ENCODE measurements at places on chromosomes 5 and 9.

DNA sequence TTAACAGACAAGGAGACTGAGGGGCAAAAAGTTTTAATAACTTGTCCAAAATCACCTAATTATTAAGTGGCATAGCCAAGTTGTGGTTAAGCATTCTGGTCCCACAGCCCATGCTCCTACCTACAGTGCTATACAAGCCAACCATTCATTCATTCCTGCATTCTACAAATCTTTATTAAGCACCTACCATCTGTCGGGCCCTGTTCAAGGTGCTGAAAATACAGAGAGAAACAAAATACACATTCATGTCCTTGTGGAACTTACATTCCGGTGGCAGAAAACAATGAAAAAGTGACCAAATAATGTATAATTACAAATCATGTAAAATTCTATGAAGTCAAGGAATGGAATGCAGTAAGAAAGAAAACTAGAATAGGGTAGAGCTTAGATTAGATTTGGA, 27.8 kb upstream of the CDH6 start:
- no peak for DNase-seq

GRCh38 chr9:134316449-134317160, 9.7 kb upstream of the RXRA start:
- no peak for DNase-seq

GRCh38 chr9:120792898-120793765, at the start of gene FBXW2:
FBXW2 (minus strand) TSS chr9:120793416; CDS start chr9:120788258, 5,158 bp downstream.
- peak; percentile 90 for DNase-seq

DNA sequence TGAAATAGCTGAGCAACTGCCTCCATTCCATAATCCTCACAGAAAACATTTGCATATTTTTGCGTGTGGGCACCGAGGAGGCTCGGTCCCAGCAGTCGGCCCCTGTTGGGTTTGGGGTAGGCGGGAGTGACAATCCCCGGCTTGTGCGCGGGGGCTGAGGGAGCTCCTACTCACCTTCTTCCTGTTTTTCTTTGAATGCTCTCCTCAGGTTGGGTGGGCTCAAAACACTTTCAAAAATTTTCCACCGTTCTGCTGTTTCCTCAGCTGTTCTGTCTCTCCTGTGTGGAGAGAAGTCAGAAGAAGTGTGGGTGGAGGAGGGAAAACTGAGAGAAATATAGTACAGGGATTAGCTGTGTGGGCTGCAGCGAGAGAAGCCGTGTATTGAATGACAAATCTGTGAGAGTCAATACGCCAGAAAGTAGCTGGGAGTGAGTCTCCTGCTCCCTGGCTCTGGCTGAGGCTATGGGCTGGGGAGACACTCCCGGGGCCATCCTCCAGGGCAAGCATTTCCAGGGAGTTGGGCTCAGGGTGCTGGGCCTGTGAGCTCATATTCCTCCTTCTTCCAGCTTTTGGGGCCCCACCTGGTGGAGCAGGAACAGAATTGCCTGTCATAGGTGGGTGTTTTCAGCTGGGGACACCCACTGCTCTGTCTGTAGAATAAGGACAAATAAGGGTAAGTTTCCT, 84.7 kb downstream of the CMYA5 start:
- no peak for DNase-seq

- DNase-seq = no peak
Observed at GRCh38 chr9:91219557-91219956, 142.2 kb downstream of the AUH start.

- DNase-seq = no peak
Observed at GRCh38 chr9:15115041-15115440, 192.0 kb downstream of the TTC39B start.

DNA sequence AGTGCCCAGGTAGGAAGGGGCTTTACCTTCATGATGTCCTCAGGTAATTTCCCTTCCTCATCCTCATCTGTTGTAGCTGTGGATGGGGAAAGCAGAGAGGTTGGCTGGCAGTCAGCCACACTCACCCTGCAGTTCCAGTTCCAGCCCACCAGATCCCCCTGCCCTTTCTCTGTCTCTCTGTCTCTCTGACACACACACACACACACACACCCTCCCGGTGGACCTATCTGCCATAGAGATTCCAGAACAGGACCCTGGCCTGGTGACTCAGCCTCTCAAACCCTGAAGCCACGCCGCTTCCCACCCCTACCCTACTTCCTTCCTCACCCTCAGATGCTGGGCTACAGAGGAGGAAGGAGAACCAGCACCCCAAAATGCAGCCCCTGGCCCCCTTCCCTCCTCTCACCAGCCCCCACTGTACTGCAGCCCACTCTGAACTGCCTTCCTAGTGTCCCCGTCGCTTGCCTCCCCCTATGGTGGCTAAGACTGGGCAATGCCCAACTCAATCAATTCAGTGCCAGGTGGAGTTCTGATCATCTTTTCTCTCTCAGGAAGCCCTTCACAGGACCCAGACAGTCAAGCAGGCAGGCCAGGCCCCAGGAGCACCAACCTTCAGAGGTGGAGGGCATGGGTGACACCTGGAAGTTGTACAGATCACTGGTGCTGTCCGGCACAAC, 4.8 kb downstream of the IRF1 start:
- no peak for DNase-seq

DNA sequence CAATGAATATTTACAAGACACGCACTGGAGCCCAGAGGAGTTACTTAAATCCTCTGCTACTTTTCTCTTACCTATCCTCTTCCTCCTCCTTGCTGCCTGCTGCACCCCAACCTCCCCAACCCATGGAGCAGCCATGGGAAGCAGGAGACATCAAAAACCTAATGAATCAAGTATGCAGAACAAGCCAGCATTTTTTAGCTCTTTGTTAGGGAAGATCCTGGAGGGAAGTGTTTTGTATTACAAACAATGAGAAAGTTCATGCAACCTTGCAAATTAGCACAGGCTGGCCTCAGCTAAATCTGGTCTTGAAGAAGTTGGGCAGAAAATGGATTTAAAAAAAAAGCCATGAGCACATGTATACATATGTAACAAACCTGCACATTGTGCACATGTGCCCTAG, 498.8 kb downstream of the KIF4B start:
- no peak for DNase-seq

- no peak for DNase-seq
Observed at GRCh38 chr5:88557131-88557530, 288.5 kb upstream of the TMEM161B start.

- no peak for DNase-seq
Observed at GRCh38 chr5:120055858-120056257, 408.2 kb upstream of the PRR16 start.

DNA sequence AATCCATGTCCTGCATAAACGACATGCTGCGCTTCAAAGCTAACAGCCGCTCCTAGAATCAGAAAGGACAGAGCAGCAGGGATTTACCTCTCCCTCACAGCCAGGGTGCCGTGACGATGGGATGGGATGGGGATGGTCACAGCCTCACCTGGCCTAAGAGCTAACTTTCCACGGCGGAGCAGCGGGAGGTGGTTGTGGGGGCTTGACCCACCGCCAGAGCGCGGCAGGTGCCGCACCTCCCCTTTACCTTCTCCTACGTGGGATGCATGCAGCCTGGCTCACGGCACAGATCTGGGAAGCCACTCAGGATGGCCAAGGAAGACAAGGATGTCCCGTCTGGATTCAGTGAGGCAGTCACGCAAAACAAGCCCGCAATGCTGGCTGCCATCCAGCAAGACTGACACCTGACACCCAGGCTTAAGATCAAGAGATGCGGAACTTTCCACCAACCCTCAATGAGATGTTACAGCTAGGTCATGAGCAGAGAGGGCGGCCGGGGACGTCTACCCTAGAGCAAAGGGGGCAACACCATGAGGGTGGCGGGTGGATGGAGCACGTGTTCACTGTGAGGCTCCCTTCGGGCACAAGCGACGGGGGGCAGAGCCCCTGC, 5.8 kb downstream of the BRD9 start:
- no peak for DNase-seq

DNA sequence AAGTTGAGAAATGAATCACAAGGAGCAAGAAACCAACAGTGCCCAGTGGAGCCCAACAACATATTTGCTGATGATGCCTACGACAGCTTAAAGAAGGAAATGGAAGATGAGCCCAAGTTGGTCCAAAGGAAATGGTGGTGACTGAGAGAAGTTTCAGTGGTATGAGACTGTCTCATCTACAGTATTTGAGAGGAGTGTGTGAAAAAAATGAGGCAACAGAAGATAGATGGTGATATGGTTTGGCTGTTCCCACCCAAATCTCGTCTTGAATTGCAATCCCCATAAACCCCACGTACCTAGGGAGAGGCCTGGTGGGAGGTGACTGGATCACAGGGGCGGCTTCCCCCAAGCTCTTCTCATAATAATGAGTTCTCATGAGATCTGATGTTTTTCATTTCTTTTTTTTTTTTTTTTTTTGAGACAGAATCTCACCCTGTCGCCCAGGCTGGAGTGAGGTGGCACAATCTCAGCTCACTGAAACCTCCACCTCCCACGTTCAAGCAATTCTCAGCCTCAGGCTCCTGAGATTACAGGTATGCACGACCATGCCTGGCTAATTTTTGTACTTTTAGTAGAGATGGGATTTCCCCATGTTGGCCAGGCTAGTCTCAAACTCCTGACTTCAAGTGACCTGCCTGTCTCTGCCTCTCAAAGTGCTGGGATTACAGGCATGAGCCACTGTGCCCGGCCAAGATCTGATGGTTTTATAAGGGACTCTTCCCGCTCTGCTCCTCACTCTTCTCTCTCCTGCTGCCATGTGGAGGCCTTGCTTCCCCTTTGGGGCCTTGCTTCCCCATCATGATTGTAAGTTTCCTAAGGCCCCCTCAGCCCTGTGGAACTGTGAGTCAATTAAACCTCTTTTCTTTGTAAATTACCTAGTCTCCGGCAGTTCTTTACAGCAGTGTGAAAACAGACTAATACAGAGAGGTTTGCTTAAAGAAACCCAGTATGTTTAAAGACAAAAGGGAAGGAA, 30.2 kb downstream of the EFCAB9 start:
- no peak for DNase-seq

DNA sequence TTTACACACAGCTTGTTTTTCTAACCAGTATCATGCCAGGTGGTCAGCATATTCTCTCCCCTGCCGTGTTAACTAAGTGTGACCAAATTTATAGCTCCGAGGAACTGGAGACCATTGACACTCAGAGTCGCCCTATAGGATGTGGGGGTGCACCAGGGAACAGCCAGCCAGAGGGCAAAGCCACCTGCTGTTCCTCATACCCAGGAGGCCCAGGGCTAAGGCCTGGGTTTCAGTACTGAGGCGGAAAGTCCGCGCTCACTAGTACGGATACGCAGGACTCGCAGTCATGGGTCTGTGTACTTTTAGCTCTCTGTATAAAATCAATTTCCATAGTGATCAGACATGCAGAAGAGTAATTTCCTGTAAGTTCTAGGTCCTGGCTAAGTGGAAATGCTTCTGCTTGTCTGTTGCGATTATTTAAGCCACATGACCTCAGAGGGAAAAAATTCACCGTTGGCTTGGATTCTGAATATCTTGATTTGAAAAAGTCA, 247.0 kb downstream of the AOPEP start:
- DNase-seq = no peak

- DNase-seq = no peak
Observed at GRCh38 chr5:117203584-117203983, 629.0 kb upstream of the SEMA6A start.

- DNase-seq = no peak
Observed at GRCh38 chr5:74446725-74447241, 193.7 kb downstream of the ENC1 start.

DNA sequence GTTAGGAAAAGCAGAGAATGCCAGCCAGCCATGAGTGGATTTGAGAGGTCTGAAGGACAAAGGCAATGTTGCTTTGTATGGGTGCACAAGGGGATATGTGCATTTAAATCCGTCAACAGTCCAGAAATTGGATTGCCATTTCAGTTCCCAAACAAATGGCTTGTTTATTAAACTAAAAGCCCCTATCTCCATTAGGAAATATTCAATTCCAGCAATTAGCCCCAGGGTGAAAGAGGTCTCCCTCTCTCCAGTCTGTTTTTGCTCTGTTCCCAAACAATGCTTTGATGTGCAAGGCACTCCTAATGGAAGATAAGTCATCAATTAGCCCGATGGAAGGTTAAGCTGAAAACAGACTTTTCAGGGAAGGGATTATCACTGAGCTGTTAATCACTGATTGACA, 101.3 kb downstream of the C9orf152 start:
- no peak for DNase-seq

- DNase-seq = no peak
Observed at GRCh38 chr5:41199660-41200059, 13.7 kb downstream of the C6 start.

DNA sequence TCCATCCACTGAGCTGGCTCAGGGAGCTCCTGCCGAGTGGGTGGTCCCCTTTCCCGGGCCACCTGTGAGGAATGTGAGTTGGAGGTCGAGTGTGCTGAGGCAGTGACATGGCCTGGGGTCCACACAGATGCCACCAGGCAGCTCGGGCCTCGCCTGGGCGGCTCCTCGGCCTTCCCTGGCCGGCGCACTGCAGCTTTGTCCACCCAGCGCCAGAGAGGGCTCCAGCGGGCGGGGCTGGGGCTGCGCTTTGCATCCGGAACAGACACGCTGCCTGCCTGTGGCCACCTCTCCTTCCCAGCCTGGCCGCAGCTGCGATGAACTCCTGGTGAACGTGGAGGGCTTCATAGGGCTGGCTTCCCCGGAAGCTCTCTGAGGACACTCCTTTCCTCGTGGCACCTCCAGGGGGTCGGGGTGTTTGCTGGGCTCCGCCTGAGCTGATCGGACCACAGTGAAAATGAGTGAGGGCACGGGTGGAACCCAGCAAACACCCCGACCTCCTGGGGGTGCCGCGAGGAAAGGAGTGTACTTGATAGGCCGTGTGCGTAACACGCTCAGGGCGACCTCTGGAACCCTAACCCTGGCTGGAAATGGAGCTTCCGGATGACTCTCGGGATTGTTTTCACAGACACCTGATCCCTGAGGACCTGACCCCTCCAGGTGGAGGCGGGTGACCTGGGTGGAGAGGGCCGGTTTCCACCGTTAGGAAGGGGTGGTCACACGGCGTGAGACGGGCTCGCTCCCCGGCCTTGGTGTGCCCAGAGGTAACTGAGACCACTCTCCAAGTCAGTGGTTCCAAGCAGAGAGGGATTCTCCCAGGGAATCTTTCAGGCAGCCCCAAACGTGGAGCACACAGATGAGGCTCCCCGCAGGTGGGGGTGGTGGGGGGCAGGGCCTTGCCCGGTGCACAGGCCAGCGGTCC, 31.8 kb upstream of the RXRA start:
- no peak for DNase-seq

- DNase-seq = no peak
Observed at GRCh38 chr5:172453986-172454357, 353 bp downstream of the SH3PXD2B start.

DNA sequence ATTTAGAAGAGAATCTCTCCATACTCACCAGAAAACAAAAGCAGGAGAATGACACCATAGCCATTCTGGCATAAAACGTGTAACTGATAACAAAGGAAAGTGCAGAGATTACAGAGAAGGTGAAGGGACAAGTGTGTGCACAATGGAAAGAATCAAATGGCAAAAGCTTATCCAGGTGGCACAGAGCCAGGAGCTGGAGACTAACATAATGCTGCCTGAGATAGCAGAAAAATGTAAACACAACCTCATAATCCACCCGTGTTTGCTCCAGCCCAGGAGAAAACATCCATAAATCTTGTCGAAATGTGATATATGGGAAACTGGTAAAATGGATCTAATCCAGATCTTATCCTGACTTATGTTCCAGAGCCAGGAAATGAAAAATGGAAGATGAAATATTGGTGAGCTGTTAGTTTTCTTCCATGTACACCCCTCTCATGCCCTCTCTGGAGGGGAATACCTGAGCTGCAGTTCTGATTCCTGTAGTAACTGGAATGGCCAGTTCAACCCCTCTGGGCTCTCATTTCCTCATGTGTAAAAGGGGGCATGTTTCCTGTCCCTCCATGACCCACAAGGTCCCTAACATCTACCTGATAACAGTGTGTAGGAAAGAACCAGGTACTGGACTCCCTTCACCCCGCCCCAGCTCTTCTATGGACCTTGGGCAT, 212.3 kb upstream of the DAPK1 start:
- no peak for DNase-seq

- DNase-seq = peak; percentile 47
Observed at GRCh38 chr5:114055318-114056184, 306.3 kb upstream of the KCNN2 start.
